Keratinocyte (primary cell): ENCODE measurements at places on chromosomes 3 and 15.

GRCh38 chr15:28086175-28086703, 12.9 kb downstream of the OCA2 start:
- no peak for DNase-seq

DNA sequence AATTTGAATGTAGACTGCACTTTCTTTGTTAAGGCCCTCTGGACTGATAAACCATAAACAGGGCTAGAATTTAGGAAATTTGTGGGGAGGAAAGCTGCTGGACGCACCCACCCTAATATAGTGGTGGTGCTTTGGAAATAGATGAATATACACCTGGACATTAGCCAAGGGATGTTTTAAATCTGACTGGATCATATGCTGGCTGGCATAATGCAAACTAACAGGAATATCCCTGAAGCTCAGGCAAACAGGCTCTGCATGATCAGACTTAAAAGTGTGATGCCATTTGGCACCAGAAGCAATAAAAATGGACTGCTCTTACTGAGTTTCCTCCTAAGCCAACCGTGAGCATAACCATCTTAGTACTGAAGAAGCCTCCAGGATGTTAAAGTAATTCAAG, 465.8 kb upstream of the ROBO1 start:
- DNase-seq = no peak

- DNase-seq = no peak
Measured at GRCh38 chr3:168100777-168101492, 5.2 kb upstream of the GOLIM4 start.

DNA sequence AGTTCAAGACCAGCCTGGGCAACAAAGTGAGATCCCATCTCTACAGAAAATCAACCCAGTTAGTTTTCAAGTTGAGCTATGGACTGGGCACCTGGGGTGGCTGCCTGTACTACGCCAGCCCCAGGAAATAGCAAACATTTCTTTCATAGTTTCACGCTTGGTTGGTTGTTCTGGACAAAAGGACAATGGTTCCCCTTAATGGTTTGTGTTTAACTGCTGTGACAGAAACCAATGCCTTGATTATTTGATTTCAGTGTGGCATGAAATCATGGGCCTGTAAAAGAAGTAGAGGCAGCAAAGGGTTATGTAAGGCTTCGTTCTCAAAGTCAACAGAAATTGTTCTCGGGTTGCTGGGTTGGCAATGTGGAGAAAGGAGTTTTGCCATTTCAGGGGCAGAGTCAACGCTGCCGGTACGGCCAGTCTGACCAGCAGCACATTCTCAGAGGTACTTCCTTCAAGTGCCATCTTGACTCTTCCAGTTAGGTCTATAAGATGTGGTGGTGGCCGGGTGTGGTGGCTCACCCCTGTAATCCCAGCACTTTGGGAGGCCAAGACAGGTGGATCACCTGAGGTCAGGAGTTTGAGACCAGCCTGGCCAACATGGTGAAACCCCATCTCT, 12.7 kb downstream of the LCMT2 start:
- DNase-seq = no peak

DNA sequence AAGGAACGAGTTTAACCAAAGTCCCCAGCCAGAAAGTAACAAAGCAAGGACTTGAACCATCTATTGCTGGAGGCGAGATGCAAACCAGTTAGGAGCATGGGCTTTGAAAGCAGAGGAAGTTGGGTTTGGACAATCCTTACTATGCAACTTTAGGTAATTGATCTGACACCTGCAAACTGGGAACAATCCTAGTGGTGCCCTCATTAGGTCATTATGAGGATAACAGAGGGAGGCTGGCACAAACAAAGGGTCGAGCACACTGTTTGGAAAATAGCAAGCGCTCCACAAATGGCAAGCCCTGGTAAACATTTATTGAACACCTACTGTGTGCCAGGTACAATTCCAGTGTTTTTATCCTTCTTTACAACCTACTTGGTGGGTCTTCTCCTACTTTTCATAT, 45.6 kb downstream of the WNT5A start:
- DNase-seq = no peak

DNA sequence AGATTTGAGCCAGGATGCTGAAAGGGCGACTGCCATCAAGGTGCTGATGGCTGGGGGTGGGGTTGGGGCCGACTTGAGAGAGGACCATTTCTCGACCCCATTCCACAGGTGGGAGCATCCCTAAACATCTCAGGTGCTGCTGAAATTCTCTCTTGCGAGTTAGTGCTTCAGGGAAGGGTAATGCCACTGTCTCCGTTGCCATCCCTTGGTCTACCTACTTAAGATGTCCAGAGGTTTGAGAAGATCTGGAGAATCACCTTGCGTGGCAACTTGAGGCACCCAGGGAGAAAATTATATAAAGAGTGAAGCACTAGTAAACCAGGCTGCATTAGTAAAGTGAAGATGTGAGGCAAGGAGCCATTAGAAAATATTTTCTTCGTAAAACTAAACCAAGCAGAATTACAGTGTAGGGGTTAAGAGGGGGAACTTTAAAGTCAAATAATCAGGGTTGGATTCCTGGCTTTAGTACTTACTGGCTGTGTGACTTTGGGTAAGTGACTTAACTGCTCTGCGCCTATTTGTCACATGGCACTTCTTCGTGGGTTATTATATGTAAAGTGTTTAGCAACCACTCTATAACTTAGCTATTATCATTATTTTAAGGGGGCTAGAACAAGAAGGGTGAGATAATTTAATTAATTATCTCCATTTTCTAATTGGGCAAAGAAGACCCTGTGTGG, 662 bp upstream of the RFTN1 start:
- no peak for DNase-seq

DNA sequence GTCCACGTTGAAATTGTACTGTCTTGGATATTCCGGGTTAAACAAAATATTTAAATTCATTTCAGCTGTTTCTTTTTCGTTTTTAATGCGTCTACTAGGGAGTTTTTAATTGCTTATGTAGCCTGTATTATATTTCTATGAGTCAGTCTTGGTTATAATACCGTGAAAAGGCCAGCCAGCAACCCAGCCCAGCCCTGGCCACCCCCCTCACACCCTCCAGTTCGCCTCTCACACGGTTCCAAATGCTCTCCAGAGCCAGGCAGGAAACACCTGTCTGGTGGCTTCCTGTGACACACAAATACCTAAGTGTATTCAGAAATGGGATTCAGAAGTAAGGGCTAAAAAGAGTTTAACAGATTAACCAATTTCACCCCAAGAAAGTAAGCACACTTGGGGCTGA, 4.4 kb downstream of the SH3BP5 start:
- DNase-seq = no peak

DNA sequence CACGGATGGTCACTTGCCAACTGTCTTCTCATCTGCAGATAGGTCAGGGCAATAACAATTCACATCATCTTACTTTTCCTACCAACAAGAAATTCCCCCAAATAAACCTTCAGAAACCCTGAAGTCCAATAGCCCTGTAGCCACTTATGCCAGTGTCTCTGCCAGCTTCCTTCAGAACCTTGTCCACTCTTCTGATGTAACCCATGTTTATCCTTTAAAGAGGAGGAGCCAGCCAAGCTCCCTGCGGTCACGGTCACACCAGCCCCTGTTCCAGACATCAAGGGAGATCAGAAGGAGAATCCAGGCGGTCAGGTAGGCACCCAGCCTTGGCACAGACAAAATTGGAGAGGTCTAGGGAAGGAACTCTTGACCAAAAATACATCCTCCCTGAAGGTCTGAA, 23.7 kb downstream of the SLC24A1 start:
- DNase-seq = no peak

DNA sequence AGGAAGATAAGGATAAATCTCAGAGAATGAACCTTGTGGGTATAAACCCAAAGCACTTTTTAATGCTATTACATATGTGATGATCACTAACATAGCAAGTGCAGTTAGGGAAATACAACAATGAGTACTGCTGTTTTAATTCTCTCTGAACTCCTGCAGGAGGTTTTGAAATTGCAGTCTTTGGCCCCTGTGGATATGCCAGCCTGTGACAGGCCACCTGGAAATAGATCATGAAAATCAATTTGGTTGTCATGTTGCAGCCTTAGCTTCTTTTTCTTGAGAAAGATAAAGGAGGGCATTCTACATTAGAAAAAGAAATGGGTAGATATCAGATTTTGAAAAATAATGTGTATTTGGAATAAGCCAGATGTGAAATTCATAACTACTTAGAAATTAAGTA, 103.6 kb downstream of the RSRC1 start:
- DNase-seq = no peak

DNA sequence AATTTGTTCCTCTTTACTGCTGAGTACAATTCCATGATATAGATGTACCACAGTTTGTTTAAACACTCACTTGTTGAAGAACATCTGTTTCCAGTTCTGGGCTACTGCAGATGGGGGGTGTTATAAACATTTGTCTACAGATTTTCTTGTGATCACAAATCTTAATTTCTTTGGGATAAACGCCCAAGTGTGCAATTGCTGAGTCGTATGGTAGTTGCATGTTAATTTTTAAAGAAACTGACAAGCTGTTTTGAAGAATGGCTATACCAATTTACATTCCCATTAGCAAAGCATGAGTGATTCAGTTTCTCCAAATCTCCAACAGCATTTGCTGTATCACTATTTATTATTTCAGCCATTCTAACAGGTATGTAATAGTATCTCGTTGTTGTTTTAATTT, 242.0 kb upstream of the MRPL3 start:
- DNase-seq = no peak

- DNase-seq = no peak
Measured at GRCh38 chr15:99719096-99719541, 14.1 kb downstream of the LYSMD4 start.

DNA sequence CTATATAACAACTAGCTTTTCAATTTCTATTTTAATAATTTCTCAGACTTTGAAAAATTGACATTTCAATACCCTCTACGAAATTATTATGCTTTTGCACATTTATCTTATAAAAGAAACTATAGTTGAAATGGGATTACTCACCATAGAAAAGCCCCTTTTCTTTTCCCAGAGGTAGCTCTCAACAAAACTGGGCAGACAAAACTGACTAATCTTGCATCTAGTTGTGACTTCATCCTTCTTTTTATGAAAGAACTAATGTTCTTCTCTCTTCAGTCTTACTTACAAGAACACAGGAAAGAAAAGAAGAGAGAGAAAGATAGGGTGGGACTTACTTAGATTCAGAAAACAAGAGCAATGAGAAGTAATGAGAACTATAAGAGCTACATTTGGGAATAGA, 61.0 kb downstream of the GPR160 start:
- no peak for DNase-seq

GRCh38 chr15:94234300-94234699, 2.9 kb downstream of the MCTP2 start:
- no peak for DNase-seq

- no peak for DNase-seq
Measured at GRCh38 chr3:143200001-143200924, 80.7 kb downstream of the CHST2 start.

DNA sequence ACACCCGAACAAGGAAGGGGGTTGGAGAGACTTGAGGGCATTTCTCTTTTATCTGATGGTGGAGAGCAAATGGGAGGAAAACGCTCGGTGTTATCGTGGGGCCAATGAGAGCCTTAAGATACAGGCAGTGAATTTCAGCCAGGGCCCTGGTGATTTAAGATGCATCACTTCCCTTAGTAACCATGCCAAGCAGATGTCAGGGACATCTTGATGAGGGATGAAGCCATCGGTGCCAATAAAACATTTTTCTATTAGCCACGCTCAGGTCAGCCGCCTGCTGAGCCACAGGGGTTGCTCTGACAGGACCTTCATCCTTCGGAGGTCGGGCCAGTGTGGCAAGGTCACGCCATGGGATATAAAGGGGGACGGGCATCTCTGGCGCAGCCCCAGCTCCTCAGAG, 10.6 kb downstream of the IQSEC1 start:
- DNase-seq = no peak

GRCh38 chr3:1232276-1232675, 139.5 kb downstream of the CNTN6 start:
- no peak for DNase-seq

DNA sequence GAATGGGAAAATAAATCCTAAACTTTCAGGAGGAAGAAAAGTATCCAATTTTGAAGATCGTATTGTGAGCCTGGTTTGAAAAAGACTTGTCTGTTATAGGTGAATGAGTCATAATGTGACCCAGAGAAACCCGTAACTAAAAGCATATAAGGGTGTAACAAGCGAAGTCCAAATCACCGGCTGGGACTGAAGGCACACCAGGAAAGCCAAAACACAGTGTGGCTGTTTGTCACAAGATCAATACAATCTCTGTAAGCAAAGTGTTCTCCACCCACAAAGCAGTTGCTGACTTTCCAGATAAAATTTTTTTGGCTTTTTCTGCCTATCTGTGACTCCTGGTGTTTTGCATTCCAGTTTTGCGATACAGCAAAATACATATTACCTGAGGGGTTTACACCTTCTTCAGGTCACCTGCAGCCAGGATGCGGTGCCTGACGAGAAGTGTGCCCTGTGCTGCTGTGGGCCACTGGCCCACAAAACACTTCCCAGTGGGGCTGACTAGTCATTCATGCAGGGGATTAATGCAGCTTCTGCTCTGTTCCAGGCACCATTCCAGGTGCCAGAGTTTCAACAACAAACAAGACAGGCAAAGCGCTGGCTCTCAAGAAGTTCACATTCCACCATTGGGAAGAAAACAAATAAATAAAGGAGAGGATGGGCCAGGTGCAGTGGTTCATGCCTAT, 14.4 kb downstream of the HES1 start:
- DNase-seq = no peak

DNA sequence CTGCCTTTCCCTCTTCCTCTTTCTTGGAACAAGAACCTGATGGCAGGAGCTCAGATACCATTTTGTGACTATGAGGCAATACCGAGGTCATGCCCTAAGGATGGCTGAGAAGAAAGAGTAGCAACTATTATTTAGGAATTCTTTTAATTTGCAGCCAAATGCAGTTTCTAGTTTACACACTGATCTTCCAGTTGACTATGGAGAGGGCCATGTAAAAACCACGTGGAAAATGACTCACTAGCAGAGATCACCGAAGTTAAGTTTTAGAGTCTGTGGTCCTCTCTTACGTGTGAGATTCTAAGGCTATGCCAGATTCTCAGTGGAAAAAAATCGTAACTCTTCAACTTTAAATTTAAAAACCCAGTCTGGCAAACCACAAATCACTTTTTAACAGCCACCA, 7.8 kb downstream of the BNC1 start:
- DNase-seq = no peak

DNA sequence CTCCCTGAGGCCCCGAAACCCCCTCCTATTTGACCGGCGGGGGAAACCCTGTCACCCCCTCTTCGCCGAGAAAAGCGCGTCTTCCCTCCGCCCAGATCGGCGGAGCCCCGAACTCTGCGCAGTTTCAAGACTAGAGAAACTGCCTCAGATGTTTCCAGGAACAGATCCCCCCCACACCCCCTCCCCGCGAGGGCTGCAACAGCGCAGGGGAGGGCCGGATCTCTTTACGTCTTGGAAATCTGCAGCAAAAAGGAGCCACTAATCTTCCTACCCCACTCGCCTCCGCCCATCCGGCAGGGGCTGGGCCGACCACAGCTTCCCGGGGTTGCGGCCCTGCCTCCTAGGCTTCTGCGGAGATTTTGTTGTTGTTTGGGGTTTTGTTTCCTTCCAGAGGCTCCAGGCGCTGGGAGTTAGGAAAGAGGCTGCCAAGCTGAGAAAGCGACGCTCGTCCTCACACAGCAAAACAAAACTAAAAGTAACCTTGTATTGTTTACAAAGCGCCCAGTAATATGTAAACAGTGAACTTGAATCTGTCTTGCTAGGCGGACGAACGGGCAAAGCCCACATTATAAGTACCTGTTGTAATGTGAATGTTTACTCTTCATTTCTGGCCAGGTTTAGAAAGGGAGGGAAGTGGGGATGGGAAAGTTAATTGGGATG, 2.2 kb downstream of the FOXB1 start:
- DNase-seq = no peak

- no peak for DNase-seq
Measured at GRCh38 chr3:55164876-55165275, 237.0 kb upstream of the LRTM1 start.
